ENCODE measurements at places on chromosomes 5 and 9. TPM values are rescaled to one million over a fixed set of nuclear protein-coding genes. Genes with fewer than 3 reads are reported as not detected.

Gene LAMC3
- polyA plus RNA-seq, result not detected

Gene CARD9
- 0.33 TPM for polyA plus RNA-seq

Gene BARHL1
- polyA plus RNA-seq, result not detected

- DNase-seq, result no peak
These were observed 123.9 kb upstream of the FER start for GRCh38 chr5:108623826-108624225.

DNA sequence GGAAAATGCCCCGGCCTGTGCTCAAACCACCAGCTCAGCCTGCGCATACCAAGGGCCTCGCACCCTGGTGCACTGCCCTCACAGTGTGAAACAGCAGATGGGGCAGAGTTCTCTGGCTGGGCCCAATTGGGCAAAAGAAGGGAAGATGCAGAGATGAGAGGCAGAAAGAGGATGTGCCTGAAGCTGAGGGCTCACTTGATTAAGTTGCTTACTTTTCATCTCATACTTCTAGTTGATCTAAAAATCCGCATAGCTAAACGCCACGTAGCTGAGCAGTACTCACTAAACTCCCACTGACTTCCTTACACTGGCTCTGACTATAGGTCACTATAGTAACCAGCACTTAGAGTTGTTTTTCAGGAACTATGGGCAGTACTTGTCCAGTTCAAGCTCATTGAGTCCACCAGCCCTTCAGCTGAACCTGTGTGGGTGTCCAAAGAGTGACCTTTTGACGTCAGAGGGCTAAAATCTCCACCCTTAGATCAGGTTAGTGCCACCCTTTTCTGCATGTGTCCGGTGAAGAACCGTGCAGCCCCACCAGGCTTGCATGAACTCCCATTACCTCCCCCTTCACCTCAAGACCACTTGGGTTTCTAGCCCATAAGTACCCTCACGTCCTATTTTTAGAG, 215.2 kb downstream of the AUH start:
- no peak for DNase-seq

GRCh38 chr5:33482335-33482734, 41.6 kb downstream of the TARS1 start:
- no peak for DNase-seq

DNA sequence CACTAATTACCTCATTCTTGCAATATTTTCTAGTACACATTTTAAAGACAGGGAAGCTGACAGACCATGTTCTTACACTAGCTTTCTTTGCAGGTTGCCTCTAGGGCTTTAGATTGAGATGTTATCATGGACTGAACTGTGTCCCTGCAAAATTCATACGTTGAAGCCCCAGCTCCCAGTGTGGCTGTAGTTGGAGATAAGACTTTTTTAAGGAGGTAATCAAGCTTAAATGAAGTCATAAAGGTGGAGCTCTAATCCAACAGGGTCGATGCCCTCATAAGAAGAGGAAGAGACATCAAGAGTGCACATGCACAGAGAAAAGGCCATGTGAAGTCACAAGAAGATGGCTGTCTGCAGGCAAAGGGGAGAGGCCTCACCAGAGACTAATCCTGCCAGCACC, 471.2 kb upstream of the ACTBL2 start:
- no peak for DNase-seq

DNA sequence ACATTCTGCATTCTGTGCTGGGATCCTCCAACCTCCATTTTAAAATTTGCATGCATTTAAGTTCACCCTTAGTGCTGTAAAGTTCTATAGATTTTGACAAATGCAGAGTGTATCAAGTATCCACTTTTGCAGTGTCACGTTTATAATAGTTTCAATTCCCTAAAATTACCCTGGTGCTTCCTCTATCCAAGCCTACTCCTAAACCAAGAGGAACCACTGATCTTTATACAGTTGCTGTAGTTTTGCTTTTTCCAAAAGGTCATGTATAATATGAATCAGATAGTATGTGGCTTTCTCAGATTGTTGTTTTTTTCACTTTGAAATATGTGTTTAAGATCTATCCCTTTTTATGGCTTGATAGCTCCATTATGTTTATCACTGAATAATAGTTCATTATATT, 468.4 kb upstream of the CDH6 start:
- no peak for DNase-seq

- DNase-seq, result no peak
These were observed 2.9 kb downstream of the DNAJB5 start for GRCh38 chr9:34992376-34992951.

DNA sequence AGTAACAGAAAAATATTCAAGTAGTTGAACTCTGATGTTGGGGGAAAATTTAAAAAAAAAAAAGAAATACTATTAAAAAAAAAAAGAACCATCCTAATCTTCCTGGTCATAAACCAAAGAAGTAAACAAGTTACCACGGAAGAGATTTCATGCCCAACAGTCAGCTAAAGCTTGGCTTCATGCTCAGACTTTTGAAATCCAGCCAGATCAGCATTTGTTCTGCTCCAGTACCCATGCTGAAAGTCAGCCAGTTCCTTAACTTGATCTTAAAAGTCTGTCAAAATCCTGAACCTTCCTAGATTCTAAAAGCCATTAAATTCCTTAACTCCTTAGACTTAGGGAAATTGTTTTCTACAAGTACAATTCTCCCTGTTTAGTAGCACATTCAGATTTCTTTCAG, 908.7 kb upstream of the CDH9 start:
- DNase-seq, result no peak

GRCh38 chr9:108048406-108049025, 558.9 kb upstream of the KLF4 start:
- no peak for DNase-seq

- DNase-seq, result no peak
These were observed 98.9 kb upstream of the TAF11L2 start for GRCh38 chr5:17398866-17399835.

- DNase-seq, result no peak
These were observed 66.7 kb downstream of the DOCK2 start for GRCh38 chr5:169703813-169704212.

- no peak for DNase-seq
These were observed 36.2 kb upstream of the CXXC5 start for GRCh38 chr5:139611703-139612584.

Data from naive B cell (primary cell).